RKO (cell line): ENCODE measurements at places on chromosomes 16 and 17.
A peak's percentile ranks its signal among the peaks of the same experiment; 100 is the strongest.

GRCh38 chr16:58037365-58038057, 12.0 kb downstream of the MMP15 start:
- DNase-seq = no peak

GRCh38 chr16:84959045-84959576, 52.2 kb downstream of the ZDHHC7 start:
- peak; percentile 30 for DNase-seq

DNA sequence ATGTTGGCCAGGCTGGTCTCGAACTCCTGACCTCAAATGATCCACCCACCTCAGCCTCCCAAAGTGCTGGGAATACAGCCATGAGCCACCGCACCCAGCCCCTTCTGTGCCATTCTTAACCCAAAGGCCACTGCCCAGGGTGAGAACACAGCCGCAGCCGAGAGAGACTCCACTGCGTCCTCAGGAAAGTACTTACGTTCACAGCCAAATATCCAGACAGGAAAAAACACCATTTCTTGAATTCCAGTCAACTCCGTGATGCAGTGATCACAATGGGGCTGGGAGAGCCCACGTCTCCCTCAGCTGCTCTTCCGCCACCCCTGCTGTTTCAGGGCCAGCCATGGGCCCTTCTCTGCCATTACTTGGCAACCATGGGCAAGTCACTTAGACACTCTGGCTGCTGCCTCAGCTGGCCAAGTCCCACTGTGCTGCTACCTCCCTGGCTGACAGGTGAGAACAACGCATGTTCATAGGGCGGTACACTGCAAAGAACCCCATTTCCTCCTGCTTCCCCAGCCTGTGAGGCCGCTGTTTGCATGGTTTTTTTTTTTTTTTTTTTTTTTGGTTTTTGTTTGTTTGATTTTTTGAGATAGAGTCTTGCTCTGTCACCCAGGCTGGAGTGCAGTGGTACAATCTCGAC, 4.3 kb downstream of the CDIP1 start:
- DNase-seq = no peak

DNA sequence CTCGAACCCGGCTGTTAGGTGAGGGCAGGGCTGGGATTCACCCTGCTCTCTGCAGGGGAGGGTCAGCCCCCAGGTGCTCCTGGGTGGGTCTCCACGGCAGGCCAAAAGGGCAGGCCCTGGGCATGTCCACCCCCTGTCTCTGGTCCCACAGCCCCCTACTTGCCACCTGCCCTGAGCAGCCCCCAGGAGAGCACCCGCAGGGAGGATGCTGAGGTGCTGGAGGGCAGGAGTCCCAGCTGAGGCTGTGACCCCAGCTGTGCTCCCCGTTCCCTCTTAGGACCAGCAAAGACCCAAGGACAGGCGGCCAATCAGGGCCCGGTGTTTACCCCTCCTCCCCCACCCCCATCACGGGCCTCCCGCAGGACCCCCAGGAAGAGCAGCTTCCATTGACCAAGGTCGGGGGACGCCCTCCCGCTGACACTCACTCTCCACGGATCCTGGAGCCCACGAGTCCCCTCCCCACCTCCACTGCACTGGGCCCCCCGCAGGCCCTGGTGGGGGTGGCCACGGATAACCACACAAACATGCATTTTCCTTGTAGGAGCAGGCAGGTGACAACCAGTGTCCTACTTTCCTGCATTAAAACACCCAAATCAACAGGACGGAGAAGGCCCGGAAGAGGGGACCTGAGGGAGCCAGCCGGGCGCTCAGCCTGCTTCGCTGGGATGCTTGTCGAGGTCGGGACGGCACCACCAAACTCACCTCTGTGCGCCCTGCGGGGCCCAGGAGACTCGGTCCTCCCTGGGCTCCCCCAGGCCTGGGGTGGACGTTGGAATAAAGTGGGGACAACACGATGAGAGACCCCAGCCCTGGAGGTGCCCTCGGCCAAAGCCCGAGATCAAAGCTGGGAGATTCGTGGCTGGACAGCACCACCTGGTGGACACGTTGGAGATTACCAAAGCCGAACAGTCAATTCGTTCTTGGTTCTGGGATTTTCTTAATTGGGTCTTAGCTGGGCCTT, 22.5 kb upstream of the ENPP7 start:
- DNase-seq = peak; percentile 45

DNA sequence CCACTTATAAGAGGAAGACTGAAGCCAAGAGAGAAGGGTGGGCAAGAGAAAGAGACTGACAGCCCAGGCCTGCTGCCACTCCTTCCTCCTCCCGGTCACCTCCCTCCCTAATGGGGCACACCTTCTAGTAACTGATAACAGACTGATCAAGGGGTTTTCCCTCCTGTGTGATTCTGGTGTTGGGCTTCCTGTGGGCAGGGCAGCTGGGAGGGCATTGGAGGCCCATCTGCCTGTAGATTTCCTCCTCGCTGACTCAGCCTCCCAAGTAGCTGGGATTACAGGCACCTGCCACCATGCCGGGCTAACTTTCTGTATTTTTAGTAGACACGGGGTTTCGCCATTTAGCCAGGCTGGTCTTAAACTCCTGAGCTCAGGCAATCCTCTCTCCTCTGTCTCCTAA, 16.2 kb downstream of the CA4 start:
- no peak for DNase-seq

DNA sequence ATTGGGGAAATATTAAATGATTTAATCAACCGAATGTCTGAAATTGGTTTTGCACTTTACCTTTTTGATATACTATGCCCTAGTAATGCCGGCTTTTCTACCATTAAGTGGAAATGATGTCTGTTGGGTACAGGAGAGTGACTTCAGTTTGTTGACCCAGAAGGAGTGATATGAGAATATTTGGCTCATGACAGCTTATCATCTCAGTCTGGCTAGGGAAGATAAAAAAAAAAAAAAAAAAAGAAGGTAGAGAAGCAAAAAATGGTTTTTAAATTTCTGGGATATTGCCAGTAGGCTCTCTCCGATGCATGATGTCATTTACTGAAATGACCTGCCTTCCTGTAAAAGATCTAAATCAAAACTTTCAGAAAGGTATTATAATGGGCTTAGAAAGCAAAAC, 69.0 kb downstream of the CNTNAP4 start:
- DNase-seq = no peak

GRCh38 chr17:68777243-68777855, 176.2 kb upstream of the FAM20A start:
- peak; percentile 52 for DNase-seq

DNA sequence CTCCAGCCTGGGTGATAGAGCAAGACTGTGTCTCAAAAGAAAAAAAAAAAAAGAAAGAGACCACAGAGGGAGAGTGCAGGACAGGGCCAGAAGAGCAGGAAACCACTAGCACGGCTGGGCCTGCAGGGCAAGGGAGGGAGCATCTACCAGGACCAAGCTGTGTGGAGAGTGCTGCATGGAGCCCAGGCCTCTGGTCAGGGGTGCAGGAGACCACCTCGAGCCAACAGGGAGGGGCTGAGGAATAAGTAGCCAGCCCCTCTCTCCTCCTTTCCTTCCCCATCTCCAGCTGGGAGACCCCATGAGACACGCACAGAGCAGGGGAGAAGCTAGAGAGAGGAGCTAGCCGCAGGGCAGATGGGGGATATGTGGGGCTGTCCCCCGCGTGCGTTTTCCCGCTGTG, 67.0 kb upstream of the DNAH17 start:
- DNase-seq = no peak

DNA sequence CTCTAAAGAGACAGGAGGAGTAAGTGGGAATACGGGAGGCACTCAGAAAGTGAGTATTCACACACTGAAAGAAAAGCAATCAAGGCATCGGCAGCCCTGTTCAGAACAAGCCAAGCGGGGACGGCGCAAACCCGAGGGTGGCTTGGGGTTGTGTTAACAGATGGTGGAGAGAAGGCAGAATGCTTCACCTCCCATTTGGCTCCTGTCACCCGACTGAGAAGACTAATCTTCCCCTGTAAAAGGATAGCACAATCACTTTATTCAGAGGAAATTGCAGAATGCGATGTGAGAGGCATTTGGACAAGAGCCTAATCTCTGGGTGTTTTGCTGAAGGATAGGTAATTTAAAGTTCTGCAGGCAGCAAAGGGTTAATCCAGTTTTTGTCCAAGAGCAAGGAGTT, 119.3 kb upstream of the WSCD1 start:
- DNase-seq = no peak

- no peak for DNase-seq
These were observed 172.6 kb upstream of the CDH13 start for GRCh38 chr16:82454152-82454551.

GRCh38 chr16:49542946-49543630, 169.5 kb downstream of the C16orf78 start:
- no peak for DNase-seq

DNA sequence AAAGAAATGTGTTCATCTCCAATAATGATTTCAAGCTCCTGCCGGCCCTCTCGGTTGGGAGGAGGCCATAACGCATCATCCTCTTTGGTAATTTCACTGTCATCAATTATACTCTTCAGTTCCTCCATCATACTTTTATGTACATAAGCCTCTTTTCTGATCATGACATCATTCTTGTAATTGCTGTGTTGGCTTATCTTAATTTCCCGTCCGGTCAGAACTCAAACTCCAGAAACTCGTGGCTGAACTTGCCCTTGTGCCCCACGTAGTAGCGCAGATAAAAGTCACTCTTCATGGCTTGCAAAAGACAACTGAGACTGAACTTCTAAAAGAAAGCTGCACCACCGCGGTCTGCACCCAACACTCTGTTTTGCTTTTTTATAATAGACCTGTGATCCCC, 13.6 kb downstream of the TMEM220 start:
- no peak for DNase-seq

- no peak for DNase-seq
These were observed 404.8 kb upstream of the HSBP1 start for GRCh38 chr16:83402967-83403366.

DNA sequence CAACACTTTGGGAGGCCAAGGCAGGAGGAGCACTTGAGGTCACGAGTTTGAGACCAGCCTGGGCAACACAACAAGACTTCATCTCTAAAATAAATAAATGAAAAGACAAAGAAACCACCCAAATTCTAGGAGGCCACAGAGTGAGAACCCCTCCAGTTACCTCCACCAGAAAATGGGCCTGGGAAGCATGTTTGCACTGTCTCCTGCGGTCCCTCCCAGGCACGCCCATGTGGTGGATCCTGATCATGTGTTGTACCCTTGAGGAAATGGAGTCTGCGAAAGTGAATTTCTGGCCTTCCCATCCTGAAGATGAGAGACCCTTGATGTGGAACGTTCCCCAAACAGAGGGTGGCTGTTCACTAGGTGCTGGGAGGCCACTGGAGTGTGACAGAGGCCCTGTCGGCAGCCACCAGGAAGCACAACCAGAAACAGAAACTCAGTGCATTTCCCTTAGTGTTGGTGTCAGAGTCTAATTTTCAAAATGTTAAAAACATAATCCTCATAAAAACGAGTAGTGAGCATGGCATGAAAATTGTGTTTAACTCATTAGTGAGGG, 19.2 kb upstream of the USP22 start:
- DNase-seq = no peak

GRCh38 chr16:12764813-12765488, 38.7 kb downstream of the CPPED1 start:
- no peak for DNase-seq

GRCh38 chr17:81240761-81241160, 1.6 kb downstream of the NDUFAF8 start:
- no peak for DNase-seq

DNA sequence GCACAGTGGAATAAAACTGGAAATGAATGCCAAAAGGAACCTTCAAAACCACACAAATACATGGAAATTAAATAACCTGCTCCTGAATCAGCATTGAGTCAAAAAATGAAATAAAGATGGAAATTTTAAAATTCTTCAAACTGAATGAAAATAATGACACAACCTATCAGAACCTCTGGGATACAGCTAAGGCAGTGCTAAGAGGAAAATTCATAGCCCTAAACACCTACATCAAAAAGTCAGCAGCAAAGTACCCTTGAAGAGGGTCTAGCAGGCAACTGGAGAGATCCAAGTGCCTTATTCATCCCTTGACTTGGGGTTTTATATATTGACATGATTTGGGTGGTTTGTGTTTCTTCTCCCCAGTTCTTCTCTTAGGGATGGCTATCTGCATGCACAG, 294.1 kb downstream of the PMP22 start:
- DNase-seq = no peak

DNA sequence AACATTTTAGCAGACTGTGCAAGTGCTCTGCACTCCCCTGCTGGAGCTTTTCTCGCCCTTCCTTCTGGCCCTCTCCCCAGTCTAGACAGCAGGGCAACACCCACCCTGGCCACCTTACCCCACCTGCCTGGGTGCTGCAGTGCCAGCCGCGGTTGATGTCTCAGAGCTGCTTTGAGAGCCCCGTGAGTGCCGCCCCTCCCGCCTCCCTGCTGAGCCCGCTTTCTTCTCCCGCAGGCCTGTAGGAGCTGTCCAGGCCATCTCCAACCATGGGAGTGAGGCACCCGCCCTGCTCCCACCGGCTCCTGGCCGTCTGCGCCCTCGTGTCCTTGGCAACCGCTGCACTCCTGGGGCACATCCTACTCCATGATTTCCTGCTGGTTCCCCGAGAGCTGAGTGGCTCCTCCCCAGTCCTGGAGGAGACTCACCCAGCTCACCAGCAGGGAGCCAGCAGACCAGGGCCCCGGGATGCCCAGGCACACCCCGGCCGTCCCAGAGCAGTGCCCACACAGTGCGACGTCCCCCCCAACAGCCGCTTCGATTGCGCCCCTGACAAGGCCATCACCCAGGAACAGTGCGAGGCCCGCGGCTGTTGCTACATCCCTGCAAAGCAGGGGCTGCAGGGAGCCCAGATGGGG, 3.1 kb downstream of the GAA start:
- DNase-seq = no peak

- no peak for DNase-seq
These were observed 7.6 kb upstream of the CACNG4 start for GRCh38 chr17:66956941-66957340.

GRCh38 chr17:74226252-74226651, 12.9 kb downstream of the TTYH2 start:
- DNase-seq = no peak

DNA sequence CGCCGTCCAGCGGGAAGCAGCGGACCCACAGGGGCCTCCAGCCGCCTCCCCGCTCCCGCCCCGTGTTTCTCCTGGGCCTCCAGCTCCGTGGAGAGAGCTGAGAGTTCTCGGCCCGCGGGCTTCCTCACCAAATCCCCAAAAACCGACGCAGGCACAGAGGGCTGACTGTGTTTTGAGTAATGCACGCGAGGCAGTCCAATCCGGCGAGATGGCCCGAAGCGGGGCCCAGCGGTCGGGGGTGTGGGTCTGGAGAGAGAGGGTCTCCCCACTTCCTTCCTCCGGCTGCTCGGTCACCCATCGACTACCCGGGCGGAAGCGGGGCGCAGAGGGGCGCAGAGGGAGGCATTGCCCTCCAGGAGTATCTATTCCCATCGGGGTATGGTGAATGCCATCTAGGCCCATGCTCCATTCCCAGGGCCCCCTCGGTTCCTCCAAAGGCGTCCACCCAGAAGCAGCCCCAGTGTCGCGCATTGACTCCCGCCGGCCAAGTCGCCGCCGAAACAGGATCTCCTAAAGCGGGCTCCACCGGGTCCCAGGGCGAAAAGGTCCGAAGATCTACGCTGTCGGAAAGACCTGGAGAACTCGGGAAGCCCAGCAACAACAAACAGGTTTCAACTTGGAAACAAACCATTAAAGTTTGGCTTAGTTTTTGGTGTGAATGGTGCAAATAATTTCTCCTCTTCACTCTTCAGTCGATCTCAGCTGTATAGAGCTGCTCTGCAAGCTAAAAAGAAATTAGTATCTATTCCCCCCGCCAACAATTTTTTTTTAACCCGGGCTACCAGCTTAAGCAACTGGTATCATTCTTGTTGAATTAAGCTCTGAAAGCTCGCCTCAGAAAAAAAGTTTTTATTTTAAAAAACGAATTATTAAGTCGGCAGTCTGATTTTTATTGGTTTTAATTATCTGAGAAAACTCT, 19.2 kb upstream of the HOXB13 start:
- DNase-seq = no peak

GRCh38 chr17:81080019-81080418, 45.1 kb downstream of the BAIAP2 start:
- DNase-seq = no peak
